ENCODE measurements at places on chromosomes 7 and 10. TPM values are rescaled to one million over a fixed set of nuclear protein-coding genes. Genes with fewer than 3 reads are reported as not detected.

Gene VIPR2
- not detected for total RNA-seq

Gene MMD2
- not detected for total RNA-seq

Gene A1CF
- not detected for total RNA-seq

Gene SPOCK2
- 603 TPM for total RNA-seq

DNA sequence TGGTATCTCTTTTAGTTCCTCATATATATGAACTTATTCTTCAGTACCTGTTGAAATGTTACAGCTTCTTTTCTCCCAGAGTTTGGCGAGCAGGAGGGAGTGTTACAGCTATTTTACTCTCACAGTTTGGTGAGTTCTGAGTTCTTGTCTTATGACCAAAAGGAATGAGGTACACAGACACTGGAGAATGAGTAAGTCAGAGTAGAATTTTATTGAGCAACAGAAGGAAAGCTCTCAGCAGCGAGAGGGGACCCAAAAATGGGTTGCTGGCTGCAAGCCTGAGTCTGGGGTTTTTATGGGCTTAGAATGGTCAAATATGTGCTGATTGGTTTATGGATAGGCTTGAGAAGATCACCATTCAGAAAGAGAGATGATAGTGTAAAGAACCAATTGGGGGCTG, 175.2 kb downstream of the CDK14 start:
- H3K36me3 ChIP-seq: no peaks in the 10 kb centered on the region
- H3K27ac ChIP-seq: no peak overlapping the region

DNA sequence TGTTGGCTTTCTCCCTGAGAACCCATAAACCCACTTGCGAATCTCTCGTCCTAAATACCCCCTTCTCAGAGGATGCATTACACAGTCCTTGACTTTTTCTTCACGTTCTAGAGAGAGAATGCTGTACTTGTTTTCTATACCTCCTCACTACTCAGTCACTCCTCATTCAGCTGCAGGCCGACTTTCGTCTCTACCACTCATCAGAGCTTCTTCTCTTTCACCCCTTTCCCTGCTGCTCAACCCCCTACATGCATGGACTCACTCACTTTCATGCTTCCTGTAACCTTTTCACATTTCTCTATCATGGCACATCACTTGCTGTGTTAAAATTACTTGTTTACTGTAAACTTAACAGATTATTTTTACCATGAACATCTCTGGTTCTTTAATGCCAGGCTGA, 19.8 kb downstream of the MDFIC start:
- H3K27me3 ChIP-seq: no peaks in the 10 kb centered on the region
- peak overlapping the region; percentile 41 for H3K4me3 ChIP-seq
- DNase-seq: no peak
- H3K27ac ChIP-seq: peak overlapping the region; percentile 68

DNA sequence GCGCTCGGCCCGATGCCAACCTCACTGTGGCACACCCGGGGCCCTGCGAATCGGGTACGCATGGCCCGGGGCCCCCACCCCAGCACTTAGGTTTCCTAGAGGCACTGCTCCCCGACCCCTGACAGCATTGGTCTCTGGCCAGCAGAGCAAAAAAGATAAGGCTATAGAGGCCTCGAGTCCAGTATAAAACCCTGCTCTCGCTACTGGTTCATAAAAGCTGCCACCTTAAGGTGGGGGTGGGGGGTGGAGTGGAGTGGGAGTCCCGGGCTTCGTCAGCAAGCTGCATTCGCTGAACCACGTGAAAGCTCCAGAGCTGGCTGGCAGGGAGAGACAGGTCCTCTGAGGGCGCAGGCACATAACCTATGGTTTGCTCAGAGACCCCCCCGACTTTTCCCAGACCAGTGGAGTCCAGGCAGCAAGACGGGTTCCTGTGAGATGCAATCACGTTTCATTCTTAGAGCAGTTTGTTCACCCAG, 1.3 kb downstream of the KAZALD1 start:
- H3K4me1 ChIP-seq: peaks cover 30% of the 10 kb centered on the region
- no peak for DNase-seq
- no peak overlapping the region for H3K27ac ChIP-seq
- no peaks in the 10 kb centered on the region for H3K36me3 ChIP-seq

GRCh38 chr10:30842894-30843293, 188.8 kb downstream of the ZNF438 start:
- H3K27ac ChIP-seq: no peak overlapping the region
- peaks cover 4% of the 10 kb centered on the region for H3K36me3 ChIP-seq
- H3K4me3 ChIP-seq: no peak overlapping the region
- H3K4me1 ChIP-seq: no peaks in the 10 kb centered on the region
- no peak for DNase-seq

DNA sequence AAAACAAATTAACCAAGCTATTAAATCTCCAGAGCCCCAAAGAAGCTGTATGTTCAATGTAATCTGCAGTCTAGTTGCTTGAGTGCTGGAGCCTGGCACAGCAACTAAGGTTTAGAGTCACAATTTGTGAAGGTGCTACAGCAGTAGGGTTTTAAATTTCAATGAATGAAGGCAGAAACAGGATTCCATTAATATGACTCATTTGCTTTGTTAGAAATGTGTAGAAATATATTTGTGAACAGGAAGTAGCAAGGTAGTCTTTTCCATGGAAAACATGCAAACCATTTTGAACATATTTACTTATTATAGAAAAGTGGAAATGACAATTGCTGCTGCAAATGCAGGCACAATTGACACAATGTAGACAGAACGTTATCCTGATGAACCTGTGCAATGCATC, 149.0 kb upstream of the STEAP4 start:
- DNase-seq: no peak
- H3K36me3 ChIP-seq: no peaks in the 10 kb centered on the region
- no peak overlapping the region for H3K27ac ChIP-seq

DNA sequence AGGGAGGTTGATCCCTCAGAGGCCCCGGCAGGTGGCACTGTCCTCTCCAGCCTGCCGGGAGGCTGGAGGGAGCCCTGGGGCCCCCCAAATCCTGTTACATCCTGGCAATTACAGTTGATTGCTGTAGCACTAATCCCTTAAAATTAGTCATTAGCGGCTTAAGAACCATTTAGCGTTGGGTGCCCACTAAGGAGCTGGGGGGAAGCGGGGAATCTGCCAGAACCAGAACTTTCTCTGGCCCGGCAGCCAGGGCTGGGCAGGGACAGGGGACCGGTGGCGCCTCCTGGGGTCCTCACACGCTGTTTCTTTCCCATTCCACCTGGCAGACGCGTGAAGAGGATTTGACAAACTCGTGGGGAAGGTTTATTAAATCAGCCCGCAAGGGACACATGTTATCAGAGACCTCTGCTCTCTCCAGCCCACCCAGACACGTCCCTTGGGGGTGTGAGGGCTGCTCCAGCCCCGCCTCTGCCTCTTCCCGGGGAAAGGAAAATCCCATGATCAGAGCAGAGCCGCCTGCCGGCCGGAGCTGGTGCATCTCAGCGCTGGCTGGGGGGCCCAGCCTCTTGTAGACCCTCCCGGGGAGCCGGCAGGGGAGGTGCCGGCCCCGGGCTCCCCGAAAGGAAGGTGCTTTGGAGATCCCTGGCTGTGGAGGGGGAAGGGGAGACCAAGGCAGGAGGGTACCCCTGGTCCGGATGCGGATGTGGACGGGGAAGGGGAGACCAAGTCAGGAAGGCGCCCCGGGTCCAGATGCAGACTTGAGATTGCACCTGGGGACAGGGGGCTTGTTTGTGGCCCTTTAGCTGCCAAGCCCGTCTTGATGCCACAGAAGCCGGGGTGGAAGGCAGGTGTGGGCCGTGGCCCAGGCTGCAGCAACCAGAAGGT, 142.7 kb downstream of the ELFN1 start:
- H3K4me3 ChIP-seq: no peak overlapping the region
- no peaks in the 10 kb centered on the region for H3K36me3 ChIP-seq
- peaks cover 4% of the 10 kb centered on the region for H3K27me3 ChIP-seq

DNA sequence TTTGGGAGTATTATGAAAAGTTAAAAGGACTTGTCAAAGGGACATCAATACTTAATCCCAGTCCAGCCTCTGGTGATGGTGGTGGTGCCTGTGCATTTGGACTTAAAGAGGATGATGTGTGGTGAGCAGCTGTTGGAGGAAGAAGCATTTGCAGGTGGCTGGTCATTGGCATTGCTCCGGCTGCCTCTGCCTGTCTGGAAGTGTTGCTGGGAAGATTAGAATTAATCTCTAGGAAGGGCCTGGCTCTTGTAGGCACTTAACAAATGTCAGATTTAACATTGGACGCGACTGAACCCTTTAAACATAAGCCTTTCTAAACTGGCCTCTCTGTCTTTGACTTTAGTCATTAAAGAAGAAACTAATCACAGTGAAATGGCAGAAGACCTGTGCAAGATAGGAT, 58.8 kb downstream of the FIGNL1 start:
- H3K4me3 ChIP-seq: peak overlapping the region; percentile 41
- peak overlapping the region; percentile 98 for H3K27ac ChIP-seq
- H3K4me1 ChIP-seq: peaks cover 67% of the 10 kb centered on the region
- no peak for DNase-seq

DNA sequence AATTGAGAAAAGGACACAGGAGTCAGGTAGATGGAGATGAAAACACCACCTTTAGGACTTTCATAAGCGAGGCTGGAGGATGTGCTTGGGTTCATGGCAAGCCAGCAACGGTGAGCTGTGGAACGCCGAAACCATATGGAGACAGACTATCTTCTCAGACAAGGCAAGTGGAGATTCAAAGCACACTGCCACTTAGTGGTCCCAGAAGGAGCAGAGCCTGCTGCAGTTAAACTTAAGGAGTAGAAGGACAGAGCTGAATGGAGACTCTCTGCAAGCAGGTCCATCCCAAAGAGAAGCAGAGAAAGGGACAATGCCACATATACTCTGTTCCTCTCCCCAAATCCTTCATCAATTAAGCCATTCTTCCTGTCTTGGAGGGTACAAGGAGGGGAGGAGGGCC, 236.3 kb upstream of the HABP2 start:
- no peak overlapping the region for H3K4me3 ChIP-seq
- H3K4me1 ChIP-seq: no peaks in the 10 kb centered on the region

DNA sequence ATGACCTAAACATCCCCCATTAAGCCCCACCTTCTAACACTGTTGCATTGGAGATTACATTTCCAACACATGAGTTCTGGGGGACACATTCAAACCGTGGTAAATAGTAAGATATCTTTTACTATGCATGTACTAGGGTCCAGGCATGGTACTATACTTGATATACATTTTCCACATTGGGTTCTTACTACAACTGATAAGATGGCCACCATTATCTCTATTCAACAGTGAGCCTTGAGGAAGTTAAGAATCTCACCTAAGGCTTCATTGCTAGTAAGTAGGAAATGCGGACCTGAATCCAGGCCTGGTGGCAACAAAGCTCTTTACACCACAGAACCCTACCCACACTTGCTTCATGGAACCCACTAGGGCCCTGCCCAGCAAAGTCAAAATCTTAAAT, 5.7 kb downstream of the PANK1 start:
- no peaks in the 10 kb centered on the region for H3K27me3 ChIP-seq
- no peak overlapping the region for H3K27ac ChIP-seq
- no peak overlapping the region for H3K4me3 ChIP-seq
- peaks cover 5% of the 10 kb centered on the region for H3K36me3 ChIP-seq
- peaks cover 4% of the 10 kb centered on the region for H3K4me1 ChIP-seq

GRCh38 chr7:157076466-157076865, 62.3 kb upstream of the UBE3C start:
- no peaks in the 10 kb centered on the region for H3K4me1 ChIP-seq
- no peak overlapping the region for H3K4me3 ChIP-seq
- H3K27ac ChIP-seq: no peak overlapping the region
- peaks cover 2% of the 10 kb centered on the region for H3K36me3 ChIP-seq

GRCh38 chr7:47266131-47266706, 315.7 kb downstream of the TNS3 start:
- no peak for DNase-seq
- no peak overlapping the region for H3K27ac ChIP-seq
- no peaks in the 10 kb centered on the region for H3K36me3 ChIP-seq

- H3K4me3 ChIP-seq: no peak overlapping the region
- DNase-seq: no peak
- H3K4me1 ChIP-seq: peaks cover 4% of the 10 kb centered on the region
- no peaks in the 10 kb centered on the region for H3K27me3 ChIP-seq
- H3K27ac ChIP-seq: no peak overlapping the region
- peaks cover 3% of the 10 kb centered on the region for H3K36me3 ChIP-seq
Observed at GRCh38 chr10:60524541-60524940, 134.9 kb upstream of the ANK3 start.

DNA sequence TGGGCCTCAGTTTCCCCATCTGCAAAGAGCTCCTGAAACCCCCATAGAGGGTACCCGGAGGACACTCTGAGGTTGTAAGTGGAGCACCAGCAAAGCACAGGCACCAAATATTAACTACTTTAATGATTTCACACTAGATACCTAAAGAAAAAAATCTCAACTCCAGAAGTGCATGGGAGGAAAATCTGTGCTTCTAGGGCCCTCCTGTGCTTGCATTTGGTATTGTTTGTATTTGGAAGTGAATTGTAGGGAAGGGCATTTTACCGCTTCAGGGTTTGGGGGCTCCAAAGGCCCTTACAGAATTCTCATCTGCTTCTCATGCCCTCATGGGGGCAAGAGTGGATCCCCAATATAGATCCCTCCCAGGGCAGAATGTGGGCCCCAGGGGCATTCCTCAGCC, 22.4 kb upstream of the DRGX start:
- no peak overlapping the region for H3K27ac ChIP-seq
- no peaks in the 10 kb centered on the region for H3K4me1 ChIP-seq
- DNase-seq: no peak

- H3K4me3 ChIP-seq: peak overlapping the region; percentile 57
- peaks cover 8% of the 10 kb centered on the region for H3K4me1 ChIP-seq
- H3K36me3 ChIP-seq: peaks cover 2% of the 10 kb centered on the region
- no peak overlapping the region for H3K27ac ChIP-seq
- no peak for DNase-seq
- H3K27me3 ChIP-seq: no peaks in the 10 kb centered on the region
Observed at GRCh38 chr7:17339139-17339538, 40.7 kb downstream of the AHR start.

- no peaks in the 10 kb centered on the region for H3K27me3 ChIP-seq
- H3K27ac ChIP-seq: no peak overlapping the region
- no peaks in the 10 kb centered on the region for H3K36me3 ChIP-seq
- H3K4me1 ChIP-seq: peaks cover 6% of the 10 kb centered on the region
Observed at GRCh38 chr7:105715528-105715927, 134.2 kb upstream of the EFCAB10 start.

DNA sequence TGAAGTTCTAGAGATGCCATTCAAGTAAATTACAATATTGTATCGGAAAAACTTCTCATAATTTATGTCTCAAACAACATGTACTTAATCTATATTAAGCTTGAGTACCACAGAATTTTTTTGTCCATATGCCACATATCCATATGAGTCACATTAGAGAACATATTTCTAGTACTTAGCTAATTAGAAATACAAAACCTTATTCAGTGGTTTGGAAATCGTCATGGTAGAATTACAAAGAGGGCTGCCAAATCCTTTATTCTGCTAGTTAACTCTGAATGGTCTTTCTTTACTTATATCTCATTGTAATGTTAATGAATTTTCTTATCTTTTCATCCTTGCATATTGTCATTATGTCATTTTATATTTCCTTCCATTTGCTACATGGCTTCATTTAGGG, 9.0 kb upstream of the VIM start:
- H3K27ac ChIP-seq: peak overlapping the region; percentile 39
- H3K36me3 ChIP-seq: no peaks in the 10 kb centered on the region
- peaks cover 20% of the 10 kb centered on the region for H3K4me1 ChIP-seq
- H3K27me3 ChIP-seq: no peaks in the 10 kb centered on the region
- DNase-seq: no peak

- H3K4me3 ChIP-seq: no peak overlapping the region
- DNase-seq: no peak
- H3K36me3 ChIP-seq: no peaks in the 10 kb centered on the region
- peaks cover 8% of the 10 kb centered on the region for H3K27me3 ChIP-seq
- H3K4me1 ChIP-seq: no peaks in the 10 kb centered on the region
Observed at GRCh38 chr7:131292141-131292905, 35.4 kb upstream of the MKLN1 start.

All from T-helper 17 cell (primary cell).